ENCODE measurements at places on chromosomes 2 and 18. TPM values are rescaled to one million over a fixed set of nuclear protein-coding genes. Genes with fewer than 3 reads are reported as not detected.

DNA sequence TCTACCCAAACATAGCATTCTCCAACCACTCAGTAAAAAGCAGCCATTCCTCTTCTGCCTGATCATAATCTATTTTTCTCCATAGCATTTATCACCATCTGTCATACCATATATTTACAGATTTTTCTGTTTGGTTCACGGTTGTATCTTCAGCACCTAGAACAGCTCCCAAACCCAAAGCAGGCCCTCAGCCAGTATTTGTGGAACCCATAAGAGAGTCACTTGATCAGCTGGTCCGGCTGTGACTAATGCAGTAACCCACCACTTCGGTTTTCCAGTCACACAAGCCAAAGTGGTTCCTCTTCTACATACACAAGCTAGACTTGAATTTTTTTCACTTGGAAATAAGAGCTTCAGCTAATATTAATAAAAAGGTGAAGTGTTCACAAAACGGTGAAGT, 511.6 kb upstream of the CELF4 start:
- no peak for DNase-seq

The PROKR1 gene
- total RNA-seq: not detected

The ADAM17 gene
- total RNA-seq: 9.9 TPM

The MYO3B gene
- total RNA-seq: not detected

GRCh38 chr2:202196727-202197126, 41.7 kb downstream of the SUMO1 start:
- DNase-seq: no peak

The CABYR gene
- total RNA-seq: not detected

The PCGF1 gene
- total RNA-seq: 23.9 TPM

The LHCGR gene
- not detected for total RNA-seq
